ENCODE measurements at places on chromosomes 11 and 22.

DNA sequence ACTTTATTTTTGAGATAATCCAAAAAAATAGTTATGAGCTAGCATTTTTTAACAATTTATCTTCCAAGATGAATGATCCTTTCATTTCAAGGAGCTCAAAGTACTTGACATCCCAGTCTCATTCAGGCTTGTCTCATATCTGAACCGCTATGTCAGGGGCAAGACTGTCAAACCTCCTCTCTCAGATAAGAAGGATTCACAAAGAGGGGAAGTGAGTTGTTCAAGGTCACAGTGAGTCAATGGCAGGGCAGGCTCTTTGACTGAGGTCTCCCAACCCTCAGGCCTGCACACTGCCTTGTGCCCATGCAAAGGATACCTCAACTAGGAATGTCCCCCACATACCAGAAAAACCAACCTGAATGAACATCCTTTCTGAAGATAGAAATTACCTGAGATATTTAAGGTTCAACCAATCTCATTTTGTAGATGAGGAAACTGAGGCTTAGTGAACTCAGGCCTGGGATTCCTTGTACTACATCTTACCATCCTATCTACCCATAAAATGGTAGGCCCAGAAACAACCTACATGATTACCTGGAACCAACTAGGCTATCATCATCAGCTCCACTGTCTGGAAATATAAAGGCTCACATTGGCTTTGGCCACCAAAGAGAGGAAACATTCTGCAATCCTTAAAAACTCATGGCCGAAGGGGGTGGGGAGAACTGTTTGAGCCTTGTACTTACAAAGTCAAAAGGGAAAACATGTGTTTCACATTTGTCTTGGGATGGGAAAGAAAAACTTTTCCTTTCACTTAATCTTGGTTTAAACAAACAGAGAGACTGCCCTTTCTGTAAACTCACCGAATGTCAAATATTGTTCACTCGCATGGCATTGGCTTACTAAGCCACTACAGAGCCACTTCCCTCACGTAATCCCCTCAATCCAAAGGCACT lies 51.1 kb downstream of the LIF start:
- DNase-seq, result no peak

GRCh38 chr11:32918427-32918826 lies 25.8 kb downstream of the QSER1 start:
- no peak for DNase-seq

- DNase-seq, result no peak
Observed at GRCh38 chr11:13674799-13675509, 6.5 kb downstream of the FAR1 start.

DNA sequence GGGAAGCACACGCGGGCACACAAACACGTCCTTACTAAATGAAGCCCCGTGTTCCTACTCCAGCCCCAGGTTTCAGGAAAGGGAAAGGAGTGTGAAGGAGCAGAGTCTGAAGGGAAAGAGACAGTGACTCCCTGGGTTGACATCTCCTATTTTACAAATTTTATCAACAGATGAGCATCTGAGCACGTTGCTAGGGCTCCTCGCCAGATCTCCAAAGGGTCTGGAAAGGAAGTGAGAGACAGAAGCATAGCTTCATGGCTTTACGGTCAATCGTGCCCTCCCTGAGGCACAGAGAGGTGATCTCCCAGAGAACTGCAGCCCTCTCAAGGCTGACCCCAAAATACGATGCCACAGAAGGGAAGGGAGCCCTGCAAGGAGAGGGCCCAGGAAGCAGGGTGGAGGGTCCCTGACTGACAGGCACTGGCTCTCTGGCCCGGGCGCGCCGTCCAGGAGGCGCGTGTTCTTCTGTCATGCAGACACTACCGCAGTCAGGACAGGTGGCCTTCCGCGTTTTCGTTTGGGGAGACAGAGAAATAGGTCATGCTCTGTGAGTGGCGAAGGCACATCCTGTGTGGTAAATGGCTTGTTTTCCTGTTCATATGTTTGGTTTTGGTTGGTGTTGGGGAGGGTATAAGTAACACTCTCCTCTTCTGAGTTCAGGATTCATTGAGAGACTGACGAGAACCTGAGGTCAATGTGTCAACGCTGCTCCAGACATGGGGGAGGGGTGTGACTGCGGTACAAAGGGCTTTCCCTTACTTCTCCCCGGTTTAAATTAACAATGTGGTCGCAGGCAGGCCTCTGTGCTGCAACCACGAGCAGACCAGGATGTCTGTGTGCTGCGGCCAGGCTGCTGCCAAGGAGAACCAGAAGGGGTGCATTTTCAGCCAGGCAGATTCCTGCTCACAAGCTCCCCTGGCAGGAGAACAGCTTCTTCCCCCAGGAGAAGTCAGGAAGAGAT lies 813.3 kb downstream of the OPCML start:
- peak; percentile 85 for DNase-seq

GRCh38 chr22:50581950-50582492 lies 628 bp downstream of the CHKB start:
- no peak for DNase-seq

DNA sequence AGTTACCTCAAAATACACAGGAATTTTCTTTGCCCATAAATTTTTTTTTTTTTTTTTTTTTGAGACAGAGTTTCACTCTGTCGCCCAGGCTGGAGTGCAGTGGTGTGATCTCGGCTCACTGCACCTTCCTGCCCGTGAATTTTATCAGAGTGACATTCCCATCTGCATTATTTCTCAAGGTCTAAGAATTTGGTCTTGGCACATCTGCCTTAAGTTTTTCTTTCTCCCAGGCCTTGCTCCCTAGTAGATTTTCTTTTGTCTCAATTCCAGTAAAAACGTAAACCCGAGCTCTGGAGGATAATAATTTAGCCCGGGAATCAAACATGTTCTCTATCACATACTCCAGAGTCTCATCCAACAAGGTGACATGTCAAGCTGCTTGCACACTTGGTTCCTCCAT lies 12.4 kb downstream of the TRIM6 start:
- no peak for DNase-seq

- no peak for DNase-seq
Observed at GRCh38 chr22:50712341-50713007, 25.5 kb upstream of the ACR start.

DNA sequence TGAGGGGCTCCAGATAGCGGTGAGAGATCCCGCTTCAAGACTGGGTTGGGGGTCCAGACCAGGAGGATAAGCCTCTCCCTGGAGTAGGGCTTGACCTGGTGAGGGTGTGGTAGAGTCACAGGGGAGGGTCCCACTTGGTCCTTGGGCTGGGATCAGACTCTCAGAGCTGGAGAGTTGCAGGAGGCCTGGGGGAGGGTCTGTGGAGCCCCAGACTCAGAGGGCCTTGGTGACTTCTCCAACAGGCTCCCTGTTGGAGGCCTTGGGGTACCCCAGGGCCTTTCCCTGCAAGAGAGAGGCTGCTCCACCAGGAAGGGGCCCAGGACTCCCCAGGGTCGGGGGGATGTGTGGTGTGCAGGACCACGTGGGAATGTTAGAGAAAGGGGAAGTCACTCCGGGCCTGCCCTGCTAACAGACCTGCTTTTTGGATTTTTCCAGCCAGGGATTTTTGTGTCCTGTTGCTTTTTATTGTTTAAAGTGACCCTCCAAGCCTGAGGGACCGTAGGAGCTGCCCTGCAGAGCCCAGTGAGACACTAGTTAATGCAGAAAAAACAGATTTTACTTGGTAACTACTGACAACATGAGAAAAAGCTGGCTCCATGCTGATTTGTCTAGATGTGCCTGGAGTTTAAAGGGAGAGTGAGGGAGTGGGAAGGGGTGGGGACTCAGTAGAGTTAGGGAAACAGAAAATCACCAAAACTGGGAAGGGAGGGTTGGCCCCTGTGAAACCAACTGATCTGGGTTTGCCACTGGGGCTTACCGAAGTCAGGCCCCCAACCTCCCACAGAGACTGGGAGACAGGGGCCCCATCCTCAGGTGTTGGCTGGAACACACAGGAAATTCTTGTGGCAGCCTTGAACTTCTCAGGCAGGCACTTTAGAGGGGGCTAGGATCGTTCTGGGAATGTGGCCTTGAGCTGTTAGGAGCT lies 801 bp upstream of the TXNRD2 start:
- DNase-seq, result peak; percentile 27

- no peak for DNase-seq
Observed at GRCh38 chr22:29167032-29167911, 38.4 kb upstream of the EMID1 start.

- DNase-seq, result no peak
Observed at GRCh38 chr22:35743326-35743860, 25.7 kb downstream of the APOL5 start.

DNA sequence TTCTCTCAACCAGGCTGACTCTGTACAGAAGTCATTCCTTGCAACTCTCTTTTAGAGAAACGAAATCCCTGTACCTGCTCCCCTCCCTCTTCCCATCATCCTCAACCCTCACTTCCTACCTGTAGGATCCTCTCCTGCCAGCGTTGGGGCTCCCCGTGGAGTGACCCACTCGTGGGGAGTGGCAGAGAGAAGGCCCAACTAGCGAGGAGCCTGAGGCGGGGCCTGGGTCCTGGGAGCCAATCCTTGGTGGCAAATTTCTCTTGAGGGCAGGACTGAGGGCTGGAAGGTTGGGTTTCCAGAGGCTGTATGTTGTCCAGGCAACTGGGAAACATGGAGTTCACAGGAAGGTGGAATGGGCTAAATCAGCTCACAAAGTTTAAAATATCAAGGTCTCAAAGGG lies 10.4 kb downstream of the NHERF4 start:
- DNase-seq, result no peak

- DNase-seq, result no peak
Observed at GRCh38 chr11:6323291-6323905, 3.1 kb upstream of the CAVIN3 start.

DNA sequence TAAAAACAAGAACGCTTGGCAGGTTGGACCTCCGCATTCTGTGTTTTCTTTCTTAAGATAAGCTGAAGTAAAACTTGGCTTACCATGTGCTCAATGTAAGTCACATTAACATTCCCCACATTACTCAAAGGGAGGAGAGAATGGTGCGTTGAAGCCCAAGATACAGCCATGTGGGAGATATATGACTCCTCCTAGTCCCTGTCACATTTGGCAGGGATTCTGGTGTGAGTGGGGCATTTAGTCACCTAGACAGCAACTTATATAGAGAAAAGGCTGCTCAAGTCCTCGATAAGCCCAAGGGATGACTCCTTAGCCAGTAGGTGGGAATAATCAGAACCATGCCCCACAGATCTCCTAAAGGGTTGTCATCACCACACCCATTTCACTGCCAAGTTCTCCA lies 4.6 kb downstream of the PRSS23 start:
- no peak for DNase-seq

DNA sequence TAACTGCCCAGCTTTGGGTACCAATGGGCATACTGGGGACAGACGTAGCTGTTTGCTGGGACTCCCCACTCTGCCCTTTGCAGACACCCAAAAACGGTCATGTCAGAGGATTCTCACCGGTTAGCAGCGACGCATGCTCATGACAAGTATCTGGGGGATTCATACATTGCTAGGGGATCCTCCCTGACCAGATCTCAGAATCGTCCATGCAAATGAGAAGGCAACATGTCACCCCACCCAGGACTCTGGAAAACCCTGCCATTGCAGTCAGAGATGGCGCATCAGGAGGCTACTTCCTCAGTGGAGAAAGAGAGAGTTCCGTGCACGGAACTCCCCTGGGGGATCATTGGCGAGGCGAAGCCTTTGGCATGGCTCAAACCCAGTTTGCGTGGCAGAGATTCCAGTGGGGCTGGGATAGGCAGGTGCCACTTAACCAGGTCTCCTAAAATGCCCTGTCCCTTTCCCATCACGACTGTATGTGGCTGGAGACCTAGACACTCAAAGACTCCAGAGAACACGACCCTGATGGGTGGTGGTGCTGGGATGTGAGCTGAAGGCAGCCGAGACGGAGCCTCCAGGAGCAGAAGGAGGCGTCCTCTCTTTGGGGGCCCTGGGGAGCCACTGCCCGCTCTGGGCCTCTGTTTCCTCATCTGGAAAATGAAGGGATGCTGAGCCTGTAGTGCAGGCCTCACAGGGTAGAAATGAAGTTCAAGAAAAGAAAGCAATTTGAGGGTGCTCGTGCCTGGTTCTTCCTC lies 4.9 kb downstream of the RGL4 start:
- DNase-seq, result no peak

DNA sequence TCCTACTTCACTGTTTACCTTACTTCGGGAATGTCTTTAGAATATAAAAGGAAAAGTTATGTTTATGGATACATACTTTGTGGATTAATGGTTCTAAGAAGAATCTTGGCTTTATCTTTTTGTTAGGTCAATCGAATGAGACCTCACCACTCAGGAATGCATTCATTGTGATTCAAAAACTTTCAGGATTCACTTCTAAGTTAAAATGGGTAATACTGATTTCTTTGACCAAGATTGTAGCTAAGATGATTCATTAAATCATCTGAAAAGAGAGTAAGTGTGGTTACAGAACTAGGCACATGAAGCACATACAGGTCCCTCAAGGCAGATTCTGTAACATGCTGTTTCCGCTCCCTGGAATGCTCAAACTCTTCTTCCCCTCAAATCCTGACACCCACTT lies 716.4 kb downstream of the KCNA4 start:
- DNase-seq, result no peak

DNA sequence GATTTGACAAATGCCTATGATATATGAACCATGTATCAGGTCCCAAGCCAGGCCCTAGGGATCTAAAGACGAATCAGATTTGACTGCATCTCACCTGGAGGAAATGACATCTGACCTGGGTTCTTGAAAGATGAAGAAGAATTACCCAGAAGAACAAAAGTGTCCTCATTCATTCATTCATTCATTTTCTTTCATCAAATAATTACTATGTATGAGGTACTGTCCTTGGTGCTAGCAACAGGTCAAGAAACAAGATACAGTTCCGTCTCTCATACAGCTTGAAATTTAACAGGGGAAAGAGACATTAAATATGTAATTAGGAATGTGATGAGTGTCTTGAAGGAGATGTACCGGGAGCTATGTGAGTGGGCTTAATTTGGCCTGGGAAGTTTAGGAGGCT lies 1.8 kb upstream of the APBB1 start:
- DNase-seq, result no peak

DNA sequence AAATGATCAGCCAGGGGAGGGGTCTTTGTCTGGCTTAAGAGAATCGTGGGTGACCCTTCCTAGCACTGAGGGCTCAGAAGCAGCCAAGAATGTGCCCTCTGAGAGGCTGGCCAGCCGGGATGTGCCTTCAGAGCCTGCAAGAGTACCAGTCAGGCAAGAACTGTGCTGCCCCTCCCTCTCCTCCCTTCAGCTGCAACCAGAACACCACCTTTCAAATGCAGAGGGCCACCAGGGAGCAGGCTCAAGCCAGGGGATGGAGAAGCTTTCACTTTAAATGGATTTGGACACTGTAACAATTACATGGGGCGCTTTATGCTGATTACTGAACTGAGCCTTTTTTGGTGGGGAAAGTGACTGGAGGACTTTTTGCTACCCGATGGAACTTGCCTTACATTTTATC lies 44.9 kb upstream of the TENM4 start:
- no peak for DNase-seq
